ENCODE measurements at places on chromosomes 6 and 20.

GRCh38 chr6:139834232-139834631 is 459.8 kb upstream of the CITED2 start:
- DNase-seq = no peak

DNA sequence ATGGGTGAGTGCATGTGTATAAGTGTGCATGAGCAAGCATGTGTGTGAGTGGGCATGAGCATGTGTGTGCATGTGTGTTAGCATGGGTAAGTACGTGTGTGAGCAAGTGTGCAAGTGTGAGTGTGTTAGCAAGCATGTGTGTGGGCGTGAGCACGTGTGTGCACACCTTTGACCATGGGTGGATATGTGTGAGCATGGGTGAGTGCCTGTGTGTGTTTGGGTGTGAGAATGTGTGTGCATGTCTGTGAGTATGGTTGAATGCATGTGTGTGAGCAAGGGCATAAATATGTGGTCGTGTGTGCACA is 84.6 kb downstream of the DLL1 start:
- no peak for DNase-seq

DNA sequence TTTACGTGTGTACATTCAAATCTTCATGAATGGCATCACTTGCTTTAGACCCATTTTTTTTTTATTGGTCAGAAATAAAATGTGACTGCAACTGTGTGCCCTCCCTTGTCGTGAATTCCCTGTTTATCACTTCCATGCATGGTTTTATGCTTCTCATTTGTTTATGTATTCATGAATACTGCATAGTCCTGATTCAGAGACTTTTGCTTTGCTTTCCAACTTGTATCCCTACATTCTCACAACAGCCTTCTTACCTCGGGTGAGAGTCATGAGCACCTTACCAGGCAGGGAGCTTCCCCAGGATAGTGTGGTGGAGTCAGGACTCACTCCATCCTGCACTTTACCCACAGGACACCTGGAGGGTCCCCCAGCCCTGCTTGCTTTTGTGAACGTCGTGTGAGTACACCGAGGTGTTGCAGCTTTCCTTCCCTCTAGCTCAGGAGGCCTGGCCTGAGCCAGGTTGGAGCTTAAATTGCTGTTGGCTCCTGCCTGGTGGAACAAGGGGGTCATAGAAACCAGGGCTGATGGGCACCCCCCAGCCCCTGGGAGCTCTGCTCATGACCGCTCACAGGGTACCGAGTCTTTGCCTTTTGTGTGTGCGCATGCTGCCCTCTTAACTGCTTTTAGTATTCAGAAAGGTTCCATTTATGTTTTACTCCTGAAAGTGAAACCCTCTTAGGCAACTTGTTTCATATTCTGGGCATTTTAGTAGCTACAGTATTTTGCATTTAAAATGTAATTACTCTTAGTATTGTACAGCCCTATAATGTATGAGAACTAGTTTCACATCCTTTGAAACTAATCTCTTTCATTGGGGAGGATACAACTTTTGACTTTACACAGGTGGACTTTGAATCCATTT is 66.0 kb downstream of the CDS2 start:
- DNase-seq = no peak

GRCh38 chr20:25090492-25091429 is 8.8 kb upstream of the VSX1 start:
- DNase-seq = no peak

DNA sequence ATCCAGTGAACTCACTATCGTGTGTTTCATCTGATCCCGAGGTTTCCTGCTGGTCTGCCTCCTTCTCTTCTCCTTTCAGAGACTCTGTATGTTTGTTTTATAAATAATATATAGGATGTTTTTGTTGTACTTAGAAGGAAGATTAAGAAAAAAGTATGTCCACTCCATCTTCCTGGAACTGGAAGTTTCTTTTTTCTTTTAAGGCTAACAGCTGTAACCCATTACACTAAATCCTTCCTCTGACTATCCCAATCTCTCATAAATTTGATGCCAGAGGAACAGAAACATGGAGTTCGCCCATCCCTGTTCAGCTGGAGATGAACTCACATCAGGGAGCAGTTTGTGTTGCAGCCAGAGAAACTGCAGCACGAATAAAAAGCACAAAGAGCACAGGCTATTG is 20.7 kb downstream of the RIPK1 start:
- no peak for DNase-seq

DNA sequence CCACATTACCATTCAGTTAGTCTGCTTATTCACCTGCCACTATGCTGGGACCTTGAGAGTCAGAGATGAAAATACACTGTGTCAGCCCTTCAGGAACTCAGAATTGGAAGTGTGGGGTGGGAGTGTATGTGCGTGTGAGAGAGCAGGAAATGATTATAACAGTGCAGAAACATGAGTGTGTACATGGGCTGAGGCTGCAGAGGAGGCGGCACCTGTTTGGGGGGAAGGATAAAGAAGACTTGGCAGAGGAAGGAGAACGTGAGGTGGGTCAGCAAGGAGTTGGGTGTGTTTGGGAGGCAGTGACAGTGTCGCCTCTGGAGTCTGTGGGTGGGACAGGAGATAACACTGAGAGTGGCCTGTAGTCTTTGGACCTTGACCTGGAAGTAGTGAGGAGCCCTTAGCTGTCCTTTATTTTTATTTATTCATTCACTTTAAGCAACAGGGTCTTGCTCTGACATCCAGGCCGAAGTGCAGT is 3.1 kb downstream of the CHMP4B start:
- DNase-seq = no peak

GRCh38 chr6:167570460-167571400 is 245.8 kb downstream of the TTLL2 start:
- DNase-seq = no peak

DNA sequence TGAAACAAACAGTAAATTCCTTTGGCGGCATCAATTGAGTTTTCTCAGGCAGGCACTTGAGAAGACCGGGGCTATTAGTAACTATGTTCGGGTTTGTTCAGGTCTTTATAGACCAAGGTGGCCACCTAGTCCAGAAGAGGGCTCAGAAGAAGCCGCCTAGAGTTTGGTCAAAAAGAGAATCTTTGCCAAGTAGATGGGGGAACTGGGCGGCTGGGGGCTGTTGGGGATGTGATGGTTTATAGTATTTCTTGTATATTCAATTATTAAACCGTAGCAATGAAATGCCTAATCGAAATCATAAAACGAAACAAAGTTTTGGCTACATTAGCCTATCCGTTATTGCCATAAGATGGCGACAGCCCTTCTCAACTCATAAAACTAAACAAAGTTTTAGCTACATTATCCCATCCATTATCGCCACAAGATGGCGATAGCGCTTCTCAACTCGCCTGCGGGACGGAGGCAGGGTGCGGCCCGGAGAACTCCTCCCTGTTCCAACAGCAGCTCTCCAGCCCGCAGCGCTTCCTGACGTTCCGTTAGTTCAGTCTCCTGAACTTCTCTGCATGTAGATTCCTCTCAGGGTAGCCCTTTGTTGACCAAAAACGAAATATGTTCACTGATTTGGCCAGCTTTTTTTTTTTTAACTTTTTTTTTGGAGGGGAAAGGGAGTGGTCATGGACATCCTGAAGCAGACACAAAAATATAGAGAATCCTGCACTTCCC is 120.5 kb upstream of the PRSS16 start:
- DNase-seq = no peak

- no peak for DNase-seq
Measured at GRCh38 chr6:144606083-144606482, 320.9 kb downstream of the UTRN start.

GRCh38 chr20:44858606-44859360 is 26.7 kb upstream of the YWHAB start:
- DNase-seq = no peak

DNA sequence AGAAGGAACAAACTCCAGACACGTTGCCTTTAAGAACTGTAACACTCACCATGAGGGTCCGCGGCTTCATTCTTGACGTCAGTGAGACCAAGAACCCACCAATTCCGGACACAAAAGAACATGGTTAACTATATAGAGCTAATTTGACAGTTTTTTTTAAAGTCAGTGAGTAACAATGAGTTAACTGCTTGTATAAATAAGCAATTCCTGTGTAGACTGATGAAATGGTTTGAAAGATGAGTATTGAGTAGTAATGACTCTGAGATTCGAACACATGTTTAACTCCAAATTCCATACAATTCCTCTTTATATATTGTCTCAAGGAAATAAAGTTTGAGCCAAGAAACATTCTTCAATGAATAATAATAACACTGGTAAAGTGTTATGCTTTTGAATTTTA is 478.0 kb downstream of the MMUT start:
- no peak for DNase-seq

DNA sequence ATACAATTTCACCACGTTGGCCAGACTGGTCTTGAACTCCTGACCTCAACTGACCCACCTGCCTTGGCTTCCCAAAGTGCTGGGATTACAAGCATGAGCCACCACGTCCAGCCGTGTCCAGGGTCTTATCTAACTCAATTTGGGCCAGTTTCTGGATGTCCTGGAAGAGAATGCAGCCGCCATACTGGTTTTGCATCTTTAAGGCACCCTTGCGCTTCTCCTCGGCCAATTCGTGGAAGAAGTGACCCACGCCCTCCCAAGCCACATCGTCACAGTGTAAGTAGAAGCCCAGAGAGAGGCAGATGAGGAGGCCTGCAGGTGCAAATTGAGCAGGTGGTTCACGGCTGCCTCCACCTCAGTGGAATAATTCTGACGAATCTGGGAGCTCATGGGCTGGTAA is 3.7 kb upstream of the ZNF335 start:
- no peak for DNase-seq

DNA sequence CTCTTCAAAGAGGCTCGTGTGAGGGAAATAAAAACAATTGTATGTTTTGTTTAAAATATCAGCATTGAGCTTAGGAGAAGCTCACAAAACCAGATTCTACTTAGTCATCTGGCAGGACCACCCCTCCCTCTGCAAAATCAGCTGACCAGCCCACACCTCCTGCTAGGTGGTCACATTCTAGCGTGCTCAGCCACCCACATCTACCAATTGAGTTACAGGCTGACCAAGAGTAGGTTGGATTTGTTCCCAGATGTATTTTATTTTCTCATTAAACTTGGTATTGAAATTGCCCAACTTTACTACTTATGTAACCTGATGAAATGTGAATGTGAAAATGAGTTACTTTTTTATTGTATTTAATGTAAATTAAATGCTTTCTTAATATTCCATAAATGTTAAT is 56.2 kb downstream of the SLC22A2 start:
- DNase-seq = no peak

DNA sequence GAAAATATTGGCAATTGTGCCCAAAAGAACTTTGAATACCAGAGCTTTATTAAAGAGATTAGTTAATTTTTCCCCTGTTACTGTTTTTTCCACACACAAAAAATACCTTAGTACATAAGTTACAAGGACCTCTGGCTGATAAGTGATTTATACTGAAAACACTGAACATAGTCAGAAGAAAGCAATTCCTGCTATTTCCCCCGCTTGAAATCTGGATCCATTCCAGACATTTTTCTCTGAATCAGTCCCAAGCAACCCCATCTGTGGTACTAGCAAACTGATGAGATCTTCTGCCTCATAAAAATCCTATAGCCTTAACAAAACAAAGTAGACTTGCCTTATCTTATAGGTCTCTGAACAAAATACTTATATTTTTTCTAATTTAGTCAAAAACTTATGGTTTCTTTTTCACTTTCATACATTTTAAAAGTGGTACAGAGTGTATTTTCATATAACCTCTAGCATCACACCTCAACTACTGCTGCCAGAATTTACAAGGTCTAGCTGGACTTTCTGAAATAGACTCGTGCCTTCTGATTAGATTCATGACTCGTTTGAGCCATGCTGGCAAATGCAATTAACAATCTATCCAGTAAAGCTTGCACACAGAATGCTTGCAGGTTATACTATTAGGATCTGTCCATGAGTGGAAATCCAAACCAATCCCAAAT is 111.9 kb downstream of the TBX18 start:
- DNase-seq = peak; percentile 94

- no peak for DNase-seq
Measured at GRCh38 chr20:37363221-37364012, 17.5 kb downstream of the SRC start.

DNA sequence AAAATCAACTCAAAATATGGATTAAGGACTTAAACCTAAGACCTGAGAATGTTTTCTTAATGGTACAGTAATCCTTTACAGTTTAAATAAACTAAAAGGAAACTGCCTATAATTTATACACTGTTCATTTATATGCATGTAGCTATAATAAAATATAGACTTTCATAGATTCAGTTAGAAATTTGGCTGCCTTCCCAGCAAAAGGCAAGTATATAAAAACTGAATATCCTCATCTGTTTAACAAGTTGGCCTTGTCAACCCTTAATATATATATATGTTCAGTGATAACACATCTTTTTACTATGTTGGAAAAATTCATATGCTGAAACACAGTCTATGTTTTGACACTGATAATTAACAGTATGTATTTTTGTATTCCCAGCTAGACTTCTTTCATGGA is 123.1 kb downstream of the GRIK2 start:
- no peak for DNase-seq

- DNase-seq = no peak
Measured at GRCh38 chr6:142359271-142359960, 57.6 kb downstream of the ADGRG6 start.

- no peak for DNase-seq
Measured at GRCh38 chr6:27839626-27840475, 72.3 kb downstream of the OR2B2 start.

DNA sequence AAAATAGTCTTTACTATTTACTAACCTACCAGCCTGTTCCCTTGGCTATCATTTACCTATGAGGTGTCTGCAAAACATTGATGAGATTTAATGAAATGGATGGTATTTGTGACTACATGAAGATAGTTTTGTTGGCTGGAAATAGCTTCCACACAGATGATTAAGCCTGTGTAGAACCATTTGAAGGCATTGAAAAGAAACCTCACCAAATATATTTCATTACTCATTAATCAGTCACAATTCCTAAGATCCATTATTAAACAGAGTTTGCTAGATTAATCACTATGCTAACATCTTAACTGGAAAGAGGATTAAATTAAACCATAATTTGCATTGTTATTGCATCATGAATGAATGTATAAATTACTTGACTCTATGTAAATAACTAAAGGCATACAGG is 560.3 kb downstream of the BMP2 start:
- no peak for DNase-seq

DNA sequence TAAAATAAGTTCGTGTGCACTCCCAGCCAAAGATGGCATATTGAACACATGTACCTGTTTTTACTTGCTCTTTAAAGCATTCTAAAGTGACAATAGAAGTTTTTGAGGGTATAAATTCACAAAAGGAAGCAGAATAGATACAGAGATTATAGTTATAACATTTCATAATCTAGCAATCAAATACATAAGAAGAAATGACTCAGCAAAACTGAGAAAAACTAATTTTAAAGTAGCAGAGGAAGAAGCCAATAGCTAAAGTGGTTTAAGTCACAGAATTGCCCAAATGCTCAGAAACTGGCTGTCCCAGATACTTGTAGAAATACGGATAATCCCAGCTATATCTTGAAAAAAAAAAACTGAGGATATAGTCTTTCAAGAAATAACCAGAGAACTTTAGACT is 49.2 kb upstream of the TBC1D32 start:
- no peak for DNase-seq
